ENCODE measurements at places on chromosomes 5 and 9. TPM values are rescaled to one million over a fixed set of nuclear protein-coding genes. Genes with fewer than 3 reads are reported as not detected.
A peak's percentile ranks its signal among the peaks of the same experiment; 100 is the strongest.

- peak overlapping the region; percentile 81 for H3K27ac ChIP-seq
- H3K36me3 ChIP-seq, result 0 out of 3 replicates have a peak, but pooled peaks cover 8% of the 10 kb centered on the region
- H3K4me1 ChIP-seq, result peaks cover 79% of the 10 kb centered on the region
- no peaks in the 10 kb centered on the region for H3K27me3 ChIP-seq
- DNase-seq, result no peak
- H3K4me3 ChIP-seq, result peak overlapping the region; percentile 84
These were observed 543 bp downstream of the MTMR12 start for GRCh38 chr5:32312197-32312594.

DNA sequence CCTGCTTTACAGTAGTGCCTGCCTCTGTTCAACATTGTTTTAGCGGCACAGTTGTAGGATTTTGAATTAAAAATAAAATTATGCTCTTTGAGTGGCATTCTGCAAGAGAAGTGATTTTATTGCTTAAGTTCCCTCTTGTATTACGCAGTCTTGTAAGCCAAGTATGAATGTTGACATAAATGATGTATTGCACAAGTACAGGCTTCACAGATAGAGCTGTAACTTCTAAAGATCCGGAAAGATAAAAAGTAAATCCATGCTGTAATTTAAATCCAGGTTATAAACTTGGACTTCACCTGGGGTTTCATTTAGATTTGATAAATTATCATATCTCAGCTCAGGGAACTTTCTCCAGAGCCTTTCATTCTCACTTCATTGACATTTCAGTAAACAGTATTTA is 1114.7 kb downstream of the PTPRD start:
- H3K4me3 ChIP-seq, result no peak overlapping the region
- H3K36me3 ChIP-seq, result no peaks in the 10 kb centered on the region
- no peaks in the 10 kb centered on the region for H3K4me1 ChIP-seq
- no peak for DNase-seq
- H3K27me3 ChIP-seq, result no peaks in the 10 kb centered on the region

DNA sequence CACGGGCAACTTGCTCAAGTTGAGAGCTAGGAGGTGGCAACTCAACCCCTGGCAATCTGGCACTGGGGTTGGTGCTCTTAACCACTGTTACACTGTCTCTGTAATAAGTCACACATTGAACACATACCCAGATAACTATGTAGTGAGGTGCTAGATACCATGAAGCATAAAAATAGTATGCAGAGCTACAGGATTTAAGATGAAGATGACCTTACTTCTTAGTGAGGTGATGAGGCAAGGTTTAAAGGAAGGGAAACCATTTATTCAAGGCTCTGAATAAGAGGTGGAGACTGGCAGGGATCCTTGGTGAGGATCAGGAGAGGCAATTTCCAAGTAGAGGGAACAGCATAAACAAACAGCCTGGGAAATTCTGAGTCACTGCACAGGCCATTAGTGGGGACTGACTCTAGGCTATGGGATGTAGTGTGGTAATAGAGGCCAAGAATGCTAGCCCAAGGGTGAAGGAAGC is 67.6 kb upstream of the NR3C1 start:
- DNase-seq, result no peak
- H3K4me1 ChIP-seq, result peaks cover 12% of the 10 kb centered on the region
- no peak overlapping the region for H3K27ac ChIP-seq
- H3K4me3 ChIP-seq, result no peak overlapping the region
- no peaks in the 10 kb centered on the region for H3K36me3 ChIP-seq

DNA sequence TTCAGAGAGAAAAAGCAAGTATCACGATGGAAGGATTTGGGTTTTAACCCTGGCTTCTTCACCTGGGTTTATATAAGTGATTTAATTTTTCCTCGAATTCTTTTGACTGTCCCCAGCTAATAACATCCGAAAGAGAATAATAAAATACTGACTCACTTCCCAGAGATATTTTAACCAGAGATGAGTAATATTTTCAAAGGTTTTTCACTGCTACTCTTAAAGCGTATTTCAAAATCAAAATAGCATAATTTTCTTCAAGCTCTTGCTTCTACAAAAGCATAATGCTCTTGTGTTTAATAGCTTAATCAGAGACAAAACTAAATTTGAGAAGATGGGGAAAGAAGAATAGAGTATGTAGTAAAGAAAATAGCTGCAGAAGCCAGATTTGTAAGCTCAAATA is 215.2 kb upstream of the PTGER4 start:
- H3K4me3 ChIP-seq, result no peak overlapping the region
- no peak overlapping the region for H3K27ac ChIP-seq
- no peaks in the 10 kb centered on the region for H3K36me3 ChIP-seq
- H3K27me3 ChIP-seq, result no peaks in the 10 kb centered on the region

DNA sequence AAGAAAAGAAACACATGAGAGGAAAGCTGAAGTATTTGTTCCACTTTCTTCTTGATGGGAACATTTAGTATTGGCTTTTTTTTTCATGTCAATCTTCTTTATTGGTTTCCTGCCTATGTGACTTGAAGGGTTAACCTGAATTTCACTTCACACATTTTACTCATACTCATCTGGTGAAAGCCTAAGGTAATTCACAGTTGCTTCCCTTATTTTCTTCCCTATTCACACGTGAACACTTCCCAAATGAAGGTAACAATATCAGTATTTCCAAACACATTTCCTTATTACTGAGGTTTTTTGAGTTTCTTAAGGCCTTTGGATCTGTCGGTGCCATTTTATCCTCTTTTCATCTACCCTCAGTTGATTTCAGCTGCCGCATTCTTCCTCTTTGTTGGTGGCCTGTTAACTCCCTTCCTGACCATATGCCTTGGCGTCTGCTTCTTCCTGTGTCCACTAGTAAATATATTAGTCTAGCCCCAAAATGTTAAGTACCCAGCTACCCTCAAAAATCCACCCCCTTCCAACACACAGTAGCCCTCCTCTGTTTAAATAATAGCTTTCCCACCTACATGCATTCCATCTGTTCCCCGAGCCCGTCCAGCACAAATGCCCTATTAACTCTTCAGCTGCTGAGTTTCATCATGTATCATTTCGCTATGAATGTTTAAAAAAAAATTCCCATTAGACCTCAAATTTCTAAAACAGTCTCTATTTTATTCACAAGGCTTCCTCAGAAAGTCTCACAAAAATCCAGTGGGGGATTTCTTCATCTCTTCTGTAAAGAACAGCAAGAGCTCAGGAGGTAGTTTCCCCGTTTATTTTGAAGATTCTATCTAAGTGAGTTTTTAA is 97.3 kb downstream of the USP20 start:
- no peak overlapping the region for H3K27ac ChIP-seq
- no peaks in the 10 kb centered on the region for H3K27me3 ChIP-seq
- no peaks in the 10 kb centered on the region for H3K36me3 ChIP-seq
- H3K4me1 ChIP-seq, result peaks cover 10% of the 10 kb centered on the region
- no peak for DNase-seq
- H3K4me3 ChIP-seq, result no peak overlapping the region

- no peak overlapping the region for H3K27ac ChIP-seq
- no peak overlapping the region for H3K4me3 ChIP-seq
- H3K27me3 ChIP-seq, result no peaks in the 10 kb centered on the region
- no peak for DNase-seq
- no peaks in the 10 kb centered on the region for H3K36me3 ChIP-seq
These were observed 483.7 kb upstream of the RIOK2 start for GRCh38 chr5:97666783-97667182.

DNA sequence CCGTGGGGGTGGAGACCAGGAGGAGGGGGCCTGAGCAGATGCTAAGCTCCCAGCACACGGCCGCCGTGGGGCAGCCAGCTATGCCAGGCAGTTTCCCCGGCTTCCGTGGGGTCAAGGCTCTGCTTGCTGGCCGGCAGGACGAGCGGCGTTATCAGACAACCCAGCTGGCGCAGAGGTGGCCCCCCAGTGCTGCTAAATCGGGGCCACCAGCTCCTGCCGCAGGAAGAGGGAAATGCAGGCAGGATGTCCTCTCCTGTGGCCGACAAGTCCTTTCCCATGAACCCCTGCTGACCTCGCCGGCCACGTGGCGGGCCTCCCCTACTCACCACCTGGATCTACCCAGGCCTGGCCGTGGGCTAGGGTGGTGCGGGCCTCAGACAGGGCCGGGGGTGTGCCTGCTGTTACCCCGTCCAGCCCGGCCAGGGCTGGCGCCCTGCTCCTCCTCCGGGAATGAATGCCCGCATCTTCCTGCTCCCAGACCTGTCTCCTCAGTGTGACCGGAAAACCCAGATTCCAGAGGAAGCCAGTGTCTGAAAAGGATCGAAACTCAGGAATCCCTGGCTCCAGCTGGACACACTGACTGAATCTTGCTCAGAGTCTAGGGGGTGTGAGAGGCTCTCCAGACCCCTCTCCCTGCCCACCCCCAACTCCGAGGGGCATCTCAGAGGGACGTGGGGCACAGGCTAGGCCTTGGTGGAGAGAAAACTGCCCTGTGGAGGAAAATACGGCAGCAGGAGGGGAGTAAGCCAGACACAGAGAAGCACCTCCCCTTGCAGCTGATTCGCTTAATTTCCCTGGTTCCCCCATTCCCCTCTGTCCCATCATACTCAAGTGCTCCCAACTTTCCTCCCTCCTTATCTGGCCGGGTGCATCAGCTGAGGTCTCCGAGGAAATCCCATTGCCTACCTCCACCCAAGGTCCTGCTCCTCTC is 3.9 kb downstream of the FLT4 start:
- peaks cover 85% of the 10 kb centered on the region for H3K27me3 ChIP-seq
- no peak overlapping the region for H3K27ac ChIP-seq
- H3K36me3 ChIP-seq, result no peaks in the 10 kb centered on the region
- no peak for DNase-seq

- H3K27me3 ChIP-seq, result no peaks in the 10 kb centered on the region
- no peaks in the 10 kb centered on the region for H3K4me1 ChIP-seq
- no peaks in the 10 kb centered on the region for H3K36me3 ChIP-seq
- H3K4me3 ChIP-seq, result no peak overlapping the region
- no peak for DNase-seq
These were observed 72.9 kb downstream of the ZNF622 start for GRCh38 chr5:16392718-16393117.

The PCDHGC5 gene
- not detected for total RNA-seq

Measured in HepG2 (cell line).